ENCODE measurements at places on chromosomes 4 and X. TPM values are rescaled to one million over a fixed set of nuclear protein-coding genes. Genes with fewer than 3 reads are reported as not detected.

- DNase-seq: no peak
Observed at GRCh38 chr4:40506492-40506891, 123.2 kb downstream of the RBM47 start.

DNA sequence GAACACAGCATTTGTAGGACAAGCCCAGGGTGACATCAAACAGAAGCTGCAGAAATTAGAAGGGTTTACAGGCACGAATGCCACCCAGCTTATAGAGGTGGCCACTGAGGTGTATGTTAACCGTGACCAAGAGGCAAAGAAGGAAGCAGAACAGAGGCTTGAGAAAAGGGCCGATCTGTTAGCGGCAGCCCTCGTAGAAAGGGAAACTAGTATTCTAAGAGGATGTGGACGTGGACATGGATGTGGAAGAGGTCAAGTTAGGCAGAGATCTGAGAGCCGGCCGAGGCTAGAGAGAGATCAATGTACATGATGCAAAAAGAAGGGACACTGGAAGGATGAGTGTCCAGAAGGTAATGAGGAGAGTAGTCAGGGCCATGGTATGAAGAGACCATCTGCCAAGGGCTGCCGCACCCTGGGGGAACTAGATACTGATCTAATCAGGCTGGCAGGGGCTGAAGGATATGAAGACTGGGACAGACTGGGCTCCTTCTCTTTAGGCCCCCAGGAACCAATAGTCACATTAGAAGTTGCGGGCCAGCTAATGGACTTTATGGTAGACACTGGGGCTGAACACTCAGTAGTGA is 27.5 kb downstream of the LIAS start:
- no peak for DNase-seq

DNA sequence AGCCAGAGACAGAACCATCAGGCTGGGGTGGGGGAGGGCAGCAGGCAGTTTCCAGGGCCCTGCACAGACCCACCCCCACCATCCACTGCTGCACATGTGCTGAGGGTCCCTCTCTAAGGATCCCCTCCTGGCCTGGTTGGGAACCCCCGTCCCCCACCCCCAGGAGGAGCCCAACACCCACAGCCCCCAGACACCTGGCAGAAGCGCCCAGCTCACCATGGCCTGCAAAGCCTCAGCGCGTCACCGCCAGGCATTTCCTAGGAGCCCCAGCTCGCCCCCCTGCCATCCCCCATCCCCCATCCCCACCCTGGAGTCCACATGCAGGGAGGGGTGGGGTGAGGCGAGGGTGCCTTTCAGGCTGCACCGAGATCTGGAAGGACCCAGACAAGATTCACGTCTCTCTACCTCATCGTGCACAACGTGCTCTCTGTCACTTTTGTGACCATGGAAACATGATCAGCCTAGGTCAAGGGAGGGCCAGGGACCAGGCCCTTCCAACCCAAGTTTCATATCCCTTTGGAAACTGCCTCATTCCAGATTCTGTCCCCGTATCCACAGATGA is 9.3 kb downstream of the MXD4 start:
- DNase-seq: peak; percentile 2

GRCh38 chrX:43985511-43985910 is 12.3 kb upstream of the NDP start:
- no peak for DNase-seq

- DNase-seq: no peak
Observed at GRCh38 chrX:70016513-70016912, 33.2 kb downstream of the AWAT2 start.

GRCh38 chrX:130393451-130394074 is 8.1 kb upstream of the GPR119 start:
- DNase-seq: peak; percentile 50

SCML2 gene
- 26.0 TPM for total RNA-seq

GIMD1 gene
- total RNA-seq: not detected

SOWAHD gene
- not detected for total RNA-seq

UGT2B7 gene
- not detected for total RNA-seq

RPS6KA6 gene
- total RNA-seq: 7.4 TPM

Measured in endothelial cell (in vitro differentiated cells).